HEK293T (cell line): ENCODE measurements at places on chromosomes 6 and 20.
A peak's percentile ranks its signal among the peaks of the same experiment; 100 is the strongest.

- DNase-seq = no peak
Measured at GRCh38 chr20:36155991-36156390, 1.5 kb downstream of the EPB41L1 start.

DNA sequence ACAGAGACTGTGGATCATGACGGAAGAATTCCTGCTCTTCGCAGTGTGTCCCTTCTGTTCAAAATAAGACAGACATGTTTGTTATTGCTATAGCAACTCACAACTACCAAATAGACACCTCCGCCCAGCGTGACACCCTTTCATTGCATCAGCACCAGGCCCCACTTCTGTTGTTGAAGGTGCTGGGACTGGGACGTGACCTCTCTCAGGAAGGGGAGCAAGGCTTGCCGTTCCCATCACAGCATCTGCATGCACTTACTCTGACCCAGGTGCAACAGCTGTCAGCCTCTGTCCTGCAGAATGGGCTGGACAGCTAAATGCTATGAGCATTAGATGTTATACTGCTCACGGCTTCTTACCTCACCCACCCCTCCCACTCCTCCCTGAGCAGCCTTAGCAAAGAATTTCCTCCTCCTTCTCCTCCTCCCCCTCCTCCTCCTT, 94.1 kb downstream of the DACT2 start:
- no peak for DNase-seq

DNA sequence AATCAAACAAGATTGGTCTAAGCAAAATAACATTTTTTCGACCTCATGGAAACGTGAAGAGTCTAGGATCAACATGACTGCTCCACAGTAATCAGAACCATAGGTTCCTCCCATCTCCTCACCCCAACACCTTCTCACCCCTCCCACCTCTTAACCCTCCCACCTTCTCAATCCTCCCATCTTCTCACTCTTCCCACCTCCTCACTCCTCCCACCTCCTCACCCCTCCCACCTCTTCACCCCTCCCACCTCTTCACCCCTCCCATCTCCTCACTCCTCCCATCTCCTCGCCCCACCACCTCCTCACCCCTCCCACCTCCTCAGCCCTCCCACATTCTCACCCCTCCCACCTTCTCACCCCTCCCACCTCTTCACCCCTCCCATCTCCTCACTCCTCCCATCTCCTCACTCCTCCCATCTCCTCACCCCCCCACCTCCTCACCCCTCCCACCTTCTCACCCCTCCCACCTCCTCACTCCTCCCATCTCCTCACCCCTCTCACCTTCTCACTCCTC, 567.4 kb downstream of the C6orf118 start:
- no peak for DNase-seq

- no peak for DNase-seq
Measured at GRCh38 chr6:6972456-6972855, 135.3 kb upstream of the RREB1 start.

- DNase-seq = no peak
Measured at GRCh38 chr6:44327096-44327495, 13.9 kb upstream of the AARS2 start.

DNA sequence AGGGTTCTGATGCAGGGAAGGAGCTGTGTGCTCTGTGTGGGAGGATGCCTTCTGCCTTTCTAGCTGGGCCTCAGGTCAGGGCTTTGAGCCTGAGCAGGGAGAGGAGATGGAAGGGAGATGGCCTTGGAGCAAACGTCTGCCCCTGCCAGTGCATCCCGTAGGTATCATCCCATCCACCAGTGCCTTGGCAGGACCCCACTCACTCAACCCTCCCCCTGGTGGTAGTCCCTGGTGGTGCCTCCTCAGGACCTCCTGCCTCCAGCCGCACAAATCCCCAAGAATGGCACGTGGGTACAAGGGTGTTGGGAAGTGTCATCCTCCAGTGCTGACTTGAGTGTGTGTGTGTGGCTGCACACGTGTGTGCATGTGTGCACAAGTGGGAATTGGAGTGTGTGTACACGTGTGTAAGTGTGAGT, 23.1 kb upstream of the MICB start:
- peak; percentile 39 for DNase-seq

- DNase-seq = no peak
Measured at GRCh38 chr6:30793521-30794194, 49.3 kb upstream of the IER3 start.

DNA sequence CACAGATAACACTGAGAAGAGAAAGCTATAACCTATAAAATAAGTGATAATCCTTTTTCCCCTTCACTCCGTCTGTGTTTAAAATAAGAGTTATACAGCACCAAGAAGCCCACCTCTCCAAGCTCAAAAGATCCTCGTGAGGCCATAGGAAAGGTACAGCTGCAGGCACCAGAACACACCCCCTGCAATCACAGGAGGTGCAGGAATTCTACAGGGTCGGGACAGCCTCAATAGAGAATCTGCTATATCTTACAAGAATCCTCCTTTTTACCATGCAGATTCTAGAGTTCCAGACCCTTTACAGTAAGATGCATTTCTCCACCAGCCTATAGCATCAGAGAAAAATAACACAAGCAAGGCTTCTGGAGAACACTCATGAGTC, 5.0 kb upstream of the ADGRF1 start:
- no peak for DNase-seq

DNA sequence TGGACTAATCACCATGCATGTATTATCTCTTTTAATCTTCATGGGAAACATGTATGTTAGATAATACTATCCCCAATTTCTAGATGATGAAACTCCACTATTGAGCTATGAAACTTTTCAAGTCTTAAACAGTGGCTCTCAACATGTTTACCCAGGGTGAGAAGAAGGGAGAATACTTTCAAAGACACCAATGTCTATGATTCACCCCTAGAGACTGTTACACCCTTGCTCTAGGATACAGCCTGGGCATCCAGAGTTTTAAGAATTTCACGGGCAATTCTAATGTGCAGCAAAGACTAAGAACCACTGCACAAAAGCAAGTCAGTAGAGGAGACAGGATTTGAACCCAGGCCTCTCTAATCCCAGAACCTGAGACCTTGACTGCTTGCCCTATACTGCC, 47.8 kb downstream of the GFOD1 start:
- DNase-seq = no peak

DNA sequence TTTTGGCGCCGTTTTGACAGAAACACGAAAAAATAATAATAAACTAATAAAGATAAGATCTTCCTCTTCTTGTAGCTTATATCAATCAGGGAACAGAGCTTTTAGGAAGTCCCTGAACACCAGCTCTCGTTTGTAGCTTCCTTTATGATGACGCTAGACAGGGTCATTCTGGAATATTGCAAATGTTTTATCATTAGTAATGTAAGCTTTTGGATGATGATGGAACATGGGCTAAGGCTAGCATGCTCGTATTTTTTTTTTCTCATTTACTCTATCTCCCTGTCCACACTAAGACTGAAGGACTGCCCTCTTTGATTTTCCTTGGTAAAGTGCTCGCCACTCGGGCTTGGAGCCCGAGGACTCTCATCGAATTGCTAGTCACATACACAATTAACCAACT, 22.1 kb upstream of the POM121L2 start:
- DNase-seq = no peak

- DNase-seq = no peak
Measured at GRCh38 chr20:61451953-61452352, 199.9 kb downstream of the CDH4 start.

DNA sequence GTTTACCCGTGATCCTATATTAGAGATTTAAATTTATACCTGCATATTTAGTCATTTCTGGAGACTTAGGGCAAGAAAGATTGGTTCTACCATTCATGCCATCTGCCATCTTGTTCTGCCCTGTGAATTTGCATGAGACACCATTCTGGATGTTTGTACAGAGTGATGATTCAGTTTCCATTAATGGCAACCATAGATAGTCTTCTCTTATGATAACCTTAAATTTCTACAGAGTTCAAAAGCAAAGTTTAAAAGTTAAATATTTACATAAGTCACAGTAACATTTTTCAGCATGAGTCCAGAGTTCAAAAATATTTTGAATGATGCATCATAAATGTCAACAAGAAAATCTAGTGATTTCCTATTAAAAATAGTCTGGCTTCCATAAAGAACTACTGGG, 23.2 kb downstream of the PLCB1 start:
- DNase-seq = no peak

- DNase-seq = no peak
Measured at GRCh38 chr20:10771435-10772140, 97.8 kb upstream of the JAG1 start.

DNA sequence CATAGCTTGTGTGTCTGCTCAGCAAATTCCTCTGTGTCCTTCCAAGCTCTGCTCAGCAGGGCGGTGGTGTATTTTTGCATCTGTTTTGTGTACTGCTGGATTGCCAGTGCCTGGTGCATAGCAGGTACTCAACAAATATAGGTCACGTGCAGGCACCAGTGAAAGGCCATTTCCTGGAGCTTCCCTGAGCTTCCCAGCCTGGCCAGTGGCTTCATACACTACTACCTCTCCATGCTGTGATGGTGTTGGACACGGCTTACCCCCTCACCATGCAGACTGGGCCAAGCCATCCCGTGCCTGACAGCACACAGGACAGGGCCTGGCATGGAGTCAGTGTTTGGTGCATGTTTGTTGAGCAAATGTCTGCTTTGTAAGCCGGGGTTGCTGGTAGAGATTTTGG, 7.7 kb upstream of the PHACTR3 start:
- no peak for DNase-seq
